CD4-positive, alpha-beta T cell treated with Interleukin-17A for 4 hours (primary cell): ENCODE measurements at places on chromosomes 4 and X.
A peak's percentile ranks its signal among the peaks of the same experiment; 100 is the strongest.

DNA sequence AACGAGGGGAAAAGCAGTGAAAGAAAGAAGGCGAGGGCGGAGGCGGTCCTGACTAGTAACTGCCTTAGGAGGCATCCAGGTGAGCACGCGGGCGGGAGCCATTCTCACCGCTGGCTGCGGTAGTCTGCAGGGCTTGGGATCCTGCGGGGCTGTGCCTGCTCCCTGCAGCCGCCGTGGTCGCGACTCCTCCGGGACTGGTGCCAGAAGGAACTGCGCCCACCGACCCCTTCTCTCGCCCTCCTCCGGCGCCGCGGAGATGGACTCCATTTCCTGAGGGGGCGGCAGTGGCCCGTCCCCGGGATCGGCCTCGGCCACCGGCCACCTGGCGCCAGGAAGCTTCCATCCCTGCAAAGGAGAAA, 543 bp downstream of the NFXL1 start:
- peak; percentile 46 for DNase-seq

GRCh38 chr4:181989071-181989470, 254.1 kb upstream of the TENM3 start:
- DNase-seq: no peak

DNA sequence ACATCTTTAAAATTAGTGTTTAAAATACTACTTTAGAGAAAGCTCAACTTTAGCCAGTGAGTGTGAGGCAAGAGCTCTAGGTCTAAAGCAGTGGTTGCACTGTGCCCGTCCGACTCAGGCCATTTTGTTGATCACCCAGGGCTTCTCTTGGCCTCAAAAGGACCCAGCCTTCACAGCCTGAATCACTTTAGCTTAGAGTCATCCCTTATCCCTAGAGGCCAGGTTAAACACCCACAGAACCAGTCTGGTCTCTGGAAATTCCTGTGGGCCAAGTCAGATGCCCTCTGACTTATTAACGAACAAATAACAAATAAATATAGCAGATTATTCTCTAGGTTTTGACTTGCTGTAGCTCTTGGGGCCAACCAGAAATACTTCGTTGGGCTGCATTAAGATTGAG, 102.3 kb downstream of the WWC2 start:
- DNase-seq: no peak

DNA sequence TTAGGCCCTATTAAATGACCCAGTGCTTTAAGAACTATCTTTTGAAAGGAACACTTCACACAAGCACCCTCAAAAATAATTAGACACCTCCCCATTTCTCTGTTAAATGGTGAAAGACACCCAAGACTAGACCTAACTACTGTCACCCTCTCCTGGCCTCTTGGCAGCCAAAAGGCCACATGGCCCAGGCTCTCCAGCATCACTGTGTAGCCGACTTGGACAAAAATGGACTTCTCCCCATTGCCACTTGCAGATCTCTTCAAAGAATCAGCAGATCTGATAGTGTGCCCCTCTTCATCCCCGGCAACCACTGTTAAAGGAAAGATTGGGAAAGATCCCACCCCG, 2.0 kb downstream of the MID1IP1 start:
- no peak for DNase-seq

DNA sequence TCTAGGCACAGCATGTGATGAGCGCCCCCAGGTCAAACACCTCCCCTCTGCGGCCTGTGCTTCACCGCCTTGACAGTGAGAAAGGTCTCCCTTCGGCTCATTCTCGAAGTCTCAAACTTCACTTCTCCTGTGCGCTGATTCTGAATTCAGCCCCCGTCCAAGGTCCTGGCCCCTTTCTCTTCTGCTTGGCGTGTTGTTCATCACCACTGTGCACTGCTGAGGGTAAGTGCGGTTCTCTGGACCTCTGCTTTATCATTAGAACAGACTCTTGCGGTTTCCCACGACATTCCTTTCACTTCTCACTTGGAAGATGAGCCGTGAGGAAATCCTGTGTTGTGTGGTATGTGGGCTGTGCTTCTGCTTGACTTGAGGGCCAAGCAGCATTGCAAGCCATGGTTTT, 11.9 kb downstream of the HTT-AS start:
- DNase-seq: no peak

DNA sequence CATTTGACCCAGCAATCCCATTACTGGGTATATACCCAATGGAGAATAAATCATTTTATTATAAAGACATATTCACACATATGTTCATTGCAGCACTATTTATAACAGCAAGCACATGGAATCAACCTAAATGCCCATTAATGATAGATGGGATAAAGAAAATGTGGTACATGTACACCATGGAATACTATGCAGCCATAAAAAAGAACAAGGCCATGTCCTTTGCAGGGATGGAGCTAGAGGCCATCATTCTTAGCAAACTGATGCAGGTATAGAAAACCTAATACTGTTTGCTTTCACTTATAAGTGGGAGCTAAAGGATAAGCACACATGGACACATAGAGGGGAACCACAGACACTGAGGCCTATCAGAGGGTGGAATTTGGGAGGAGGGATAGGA, 22.6 kb downstream of the RASSF6 start:
- DNase-seq: no peak

GRCh38 chrX:142616636-142617035, 409.1 kb upstream of the SPANXN4 start:
- no peak for DNase-seq

DNA sequence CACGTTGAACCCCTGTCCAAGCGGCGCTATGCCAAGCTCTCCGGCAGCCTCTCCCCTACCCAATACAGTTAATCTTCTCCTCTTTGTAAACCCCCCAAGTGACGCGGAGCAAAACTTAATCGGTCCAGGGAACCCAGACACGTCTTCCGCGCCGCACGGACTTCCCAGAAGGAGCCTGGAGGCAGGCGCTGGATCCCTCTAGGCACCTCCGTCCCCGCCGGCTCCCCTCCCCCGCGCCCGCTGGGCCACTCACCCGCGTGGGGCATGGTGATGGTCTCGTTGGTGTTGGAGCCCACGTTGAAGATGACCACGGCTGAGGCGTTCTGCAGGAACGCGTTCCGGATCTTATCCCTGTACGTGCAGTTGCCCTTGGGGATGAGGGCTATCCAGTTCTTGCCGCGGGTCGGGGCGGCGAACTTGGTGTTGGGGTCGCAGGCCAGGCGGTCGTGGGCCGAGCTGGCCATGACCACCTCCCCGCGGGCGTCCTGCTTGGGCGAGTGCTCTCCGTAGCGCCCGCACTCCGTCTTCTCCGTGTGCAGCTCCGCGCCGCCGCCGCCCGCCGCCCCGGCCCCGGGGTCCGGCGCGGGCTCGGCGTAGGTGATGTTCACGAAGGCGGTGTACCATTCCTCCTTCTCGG, 1.1 kb downstream of the RNF150 start:
- no peak for DNase-seq

DNA sequence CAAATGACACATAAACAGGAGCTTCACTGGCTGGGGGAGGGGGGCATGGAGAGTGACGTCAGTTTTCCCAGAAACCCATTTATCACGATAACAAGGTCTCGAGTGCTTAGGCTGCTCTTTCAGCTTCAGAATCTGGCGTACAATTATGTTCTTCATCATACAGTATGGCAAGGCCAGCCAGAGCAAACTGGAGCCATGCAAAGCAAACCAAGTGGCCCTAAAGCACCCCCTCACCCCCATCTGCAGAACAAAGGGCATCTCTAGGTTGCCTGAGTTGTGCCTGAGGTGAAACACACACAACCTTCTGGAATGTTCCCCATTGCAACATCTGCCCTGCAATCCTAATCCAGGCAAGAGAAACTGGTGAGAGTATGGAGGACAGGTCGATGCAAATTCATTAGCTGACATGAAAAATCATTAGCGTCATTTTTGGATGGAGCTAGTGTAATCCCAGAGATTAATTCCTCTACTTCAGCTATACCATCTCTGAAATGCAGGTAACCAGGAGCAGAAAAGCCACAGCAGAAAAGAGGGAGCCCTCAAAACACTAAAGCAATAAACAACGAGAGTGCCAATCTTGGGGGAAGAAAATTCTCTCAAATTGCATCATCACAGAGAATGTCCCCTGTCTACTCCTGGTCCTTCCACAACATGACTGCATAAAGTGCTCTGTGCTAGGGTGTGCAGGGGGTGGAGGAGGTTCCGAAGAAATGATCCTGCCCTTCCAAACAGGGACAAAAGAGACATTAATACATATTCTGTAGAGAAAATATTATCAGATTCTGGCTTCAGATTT, 1.8 kb downstream of the SEPTIN6 start:
- DNase-seq: peak; percentile 82
